ENCODE measurements at places on chromosomes 6 and 20.

- DNase-seq: no peak
Measured at GRCh38 chr6:1312203-1312472, 240 bp downstream of the FOXQ1 start.

DNA sequence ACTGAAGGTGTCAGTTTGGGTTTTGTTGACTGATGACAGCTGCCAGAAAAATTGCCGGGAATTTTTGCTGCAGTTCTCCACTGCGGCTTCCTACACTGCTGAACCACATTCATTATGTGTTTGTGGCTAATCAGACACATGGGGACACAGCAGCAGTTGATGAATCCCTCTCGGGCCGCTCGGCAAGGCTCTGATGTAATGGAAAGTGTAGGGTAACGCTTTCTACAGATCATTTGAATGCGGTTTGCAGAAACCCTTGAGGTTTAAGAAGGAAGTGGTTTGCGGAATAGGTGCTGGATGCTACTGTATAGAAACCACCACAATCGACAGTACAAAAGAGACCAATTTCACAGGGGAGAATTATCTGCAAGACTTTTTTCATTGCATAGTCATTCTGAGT, 138.7 kb upstream of the SASH1 start:
- DNase-seq: no peak

DNA sequence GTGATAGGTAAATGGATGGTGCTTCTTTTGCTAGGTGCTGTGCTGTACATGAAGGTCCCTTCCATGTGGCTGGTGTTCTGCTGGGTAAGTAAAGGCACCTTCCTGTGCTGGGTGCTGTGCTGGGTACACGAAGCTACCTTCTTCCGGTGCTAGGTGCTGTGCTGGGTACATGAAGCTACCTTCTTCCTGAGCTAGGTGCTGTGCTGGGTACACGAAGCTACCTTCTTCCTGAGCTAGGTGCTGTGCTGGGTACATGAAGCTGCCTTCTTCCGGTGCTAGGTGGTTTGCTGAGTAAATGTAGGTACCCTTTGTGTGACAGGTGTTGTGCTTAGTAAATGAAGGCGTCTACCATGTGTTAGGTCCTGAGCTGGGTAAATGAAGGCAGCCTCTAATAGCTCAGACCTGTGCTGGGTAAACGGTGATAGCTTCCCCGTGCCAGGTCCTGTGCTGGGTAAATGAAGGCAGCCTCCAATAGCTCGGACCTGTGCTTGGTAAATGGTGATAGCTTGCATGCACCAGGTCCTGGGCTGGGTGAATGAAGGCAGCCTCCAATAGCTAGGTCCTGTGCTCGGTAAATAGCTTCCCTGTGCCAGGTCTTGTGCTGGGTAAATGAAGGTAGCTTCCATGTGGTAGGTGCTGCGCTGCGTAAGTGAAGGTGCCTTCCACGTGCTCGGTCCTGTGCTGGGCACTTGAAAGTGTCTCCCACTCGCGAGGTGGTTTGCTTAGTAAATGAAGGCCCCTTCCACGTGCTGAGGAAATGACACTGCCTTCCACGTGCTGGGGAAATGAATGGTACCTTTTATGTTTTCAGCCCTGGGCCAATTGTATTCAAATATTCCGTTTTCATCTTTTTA, 115.5 kb downstream of the ERMARD start:
- DNase-seq: no peak

- DNase-seq: no peak
Measured at GRCh38 chr20:44809380-44810060, 826 bp downstream of the RIMS4 start.

DNA sequence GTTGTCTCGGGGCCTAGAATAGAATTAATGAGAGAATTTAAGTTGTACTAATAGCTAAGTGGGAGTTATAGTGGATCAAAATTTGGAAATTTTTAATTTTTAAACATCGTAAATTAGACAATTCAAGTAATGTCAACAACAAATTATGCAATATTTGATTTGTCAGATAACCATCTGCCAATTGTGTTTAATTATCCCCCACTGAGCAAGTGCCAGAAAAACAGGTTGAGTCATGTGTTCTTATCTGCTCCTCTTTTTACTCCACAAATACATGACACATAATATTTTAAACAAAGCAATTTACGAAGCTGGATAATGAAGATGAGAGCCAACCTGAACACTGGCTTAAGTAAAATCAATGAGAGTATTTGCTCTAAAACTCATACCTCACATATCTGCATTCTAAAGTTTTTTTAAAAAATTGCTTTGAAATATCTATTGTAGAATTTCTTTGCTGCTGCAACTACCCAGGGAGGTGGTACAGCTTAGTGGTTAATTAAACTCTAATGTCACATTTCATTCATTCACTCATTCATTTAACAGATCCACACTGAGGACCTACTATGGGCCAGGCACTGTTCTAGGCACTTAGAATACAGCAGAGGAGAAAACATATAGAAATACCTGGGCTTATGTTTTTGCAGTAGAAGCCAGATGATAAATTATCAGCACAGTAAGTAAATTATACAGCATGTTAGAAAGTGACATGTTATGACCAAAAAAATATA, 57.1 kb upstream of the MAP7 start:
- DNase-seq: no peak

GRCh38 chr6:158040051-158040803, 58.6 kb downstream of the SYNJ2 start:
- DNase-seq: no peak
